Stimulated activated CD8-positive, alpha-beta memory T cell treated with anti-CD3 and anti-CD28 coated beads, Interleukin-4, amount 100 ng/mL, for 48 hours (primary cell): ENCODE measurements at places on chromosomes 7 and 10.
A peak's percentile ranks its signal among the peaks of the same experiment; 100 is the strongest.

GRCh38 chr10:80579181-80579763 is 41.6 kb downstream of the SH2D4B start:
- no peak for DNase-seq

DNA sequence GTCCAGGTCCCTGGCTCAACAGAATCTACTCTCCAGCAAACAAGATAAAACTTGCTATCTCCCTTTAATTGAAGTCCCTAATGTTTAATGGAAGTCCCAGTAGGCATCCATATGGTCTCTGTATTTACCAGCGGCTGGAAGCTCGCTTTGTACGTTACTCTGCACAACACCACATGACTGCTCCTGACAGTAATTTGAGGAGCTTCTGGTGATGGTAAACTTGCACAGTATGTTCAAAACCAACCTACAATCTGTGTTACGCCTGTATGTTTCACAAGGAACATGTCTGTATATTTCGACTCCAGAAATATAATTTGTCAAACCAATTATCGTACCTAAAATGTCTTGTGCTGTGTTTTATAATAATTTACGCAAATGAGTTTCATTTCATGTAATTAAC is 4.4 kb upstream of the TECPR1 start:
- no peak for DNase-seq

DNA sequence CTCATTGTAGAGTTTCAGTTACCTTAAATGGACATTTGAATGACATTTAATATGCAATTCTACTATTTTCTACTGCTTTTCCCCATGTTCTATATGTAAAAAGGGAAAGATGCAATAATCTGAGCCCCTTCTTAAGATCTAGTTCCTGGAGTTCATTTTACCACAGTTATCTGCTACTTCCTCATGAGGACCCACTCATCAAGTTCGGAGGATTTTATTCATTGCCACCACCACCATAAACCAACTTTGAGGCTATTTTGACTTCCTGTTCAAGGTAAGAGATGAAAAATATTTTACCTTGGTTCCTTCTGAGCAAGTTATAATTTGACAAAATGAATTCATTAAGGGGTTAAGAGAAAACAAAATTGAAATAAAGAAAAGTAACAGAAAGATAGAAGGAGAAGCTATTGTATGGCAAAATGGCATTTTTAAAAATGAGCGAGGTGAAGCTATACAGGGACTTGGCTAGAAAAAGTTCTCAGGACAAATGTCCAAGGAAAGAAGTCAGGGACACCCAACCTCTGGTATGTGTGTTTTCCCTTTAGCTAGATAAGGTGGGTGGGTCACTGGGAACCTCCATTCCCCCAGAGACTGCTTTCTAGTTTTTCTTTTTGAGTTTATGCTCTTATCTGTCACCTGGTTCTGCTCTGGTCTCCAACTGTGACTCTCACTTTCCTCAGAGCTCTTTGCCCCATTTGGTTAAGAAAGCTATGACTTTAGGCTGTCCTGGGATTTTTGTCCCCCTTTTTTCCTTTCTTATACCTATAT is 14.9 kb upstream of the FAM3C start:
- no peak for DNase-seq

GRCh38 chr10:6244510-6244909 is 41.8 kb downstream of the PFKFB3 start:
- no peak for DNase-seq

DNA sequence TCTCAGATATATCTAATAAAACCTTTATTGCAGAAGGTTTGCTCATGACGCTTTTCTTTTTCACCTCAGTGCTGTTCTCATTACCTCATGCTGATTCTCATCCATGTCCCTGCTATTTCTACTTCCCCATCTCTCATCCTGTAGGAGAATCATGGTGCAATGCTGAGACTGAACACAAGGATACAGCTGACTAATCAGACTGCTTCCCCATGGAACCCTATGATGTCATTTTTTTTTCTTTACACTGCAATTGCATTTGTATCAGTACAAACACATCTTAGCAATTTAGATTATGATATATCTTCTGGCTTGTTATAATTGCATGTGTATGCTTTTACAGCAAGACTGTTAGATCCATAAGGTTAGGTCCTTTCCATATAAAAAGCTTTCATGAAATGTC is 93.7 kb downstream of the SEMA3A start:
- no peak for DNase-seq

DNA sequence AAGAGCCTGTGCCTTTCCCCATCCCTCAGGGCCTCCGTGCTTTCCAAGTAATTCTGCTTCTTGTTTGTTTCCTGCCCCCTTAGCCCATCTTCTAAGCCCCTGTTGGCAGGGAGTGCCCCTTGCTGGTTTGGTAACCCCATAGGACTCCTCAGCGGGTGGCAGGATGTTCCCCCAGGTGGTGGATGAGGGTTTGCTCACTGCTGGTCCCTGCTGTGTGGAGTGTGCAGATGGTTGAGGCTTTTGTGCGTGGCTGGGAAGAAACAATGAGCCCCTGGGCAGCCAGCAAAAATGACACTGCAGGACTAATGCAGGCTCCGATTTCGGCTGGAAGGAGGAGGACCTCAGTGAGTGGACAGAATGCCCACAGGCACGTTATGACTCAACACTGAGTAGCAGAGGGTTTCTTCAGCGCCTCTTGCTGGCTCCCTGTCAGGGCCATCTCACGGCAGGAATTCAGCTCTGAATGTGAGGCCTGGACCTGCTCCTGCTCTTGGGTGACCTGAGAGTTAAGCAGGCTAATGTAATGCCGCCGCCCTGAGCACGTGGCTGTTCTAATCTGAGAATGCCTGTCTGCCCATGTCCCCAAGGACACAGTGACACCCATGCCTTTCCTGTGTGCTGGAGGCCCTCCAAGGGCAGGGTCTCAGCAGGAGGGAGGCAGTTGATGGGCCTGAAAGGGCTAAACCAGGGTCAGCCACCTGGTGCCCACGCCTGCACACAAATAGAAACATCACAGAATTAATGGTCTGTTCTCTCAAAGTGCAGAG is 16.6 kb downstream of the BAG3 start:
- DNase-seq = no peak

- DNase-seq = no peak
Observed at GRCh38 chr10:132006966-132007365, 25.2 kb upstream of the BNIP3 start.

DNA sequence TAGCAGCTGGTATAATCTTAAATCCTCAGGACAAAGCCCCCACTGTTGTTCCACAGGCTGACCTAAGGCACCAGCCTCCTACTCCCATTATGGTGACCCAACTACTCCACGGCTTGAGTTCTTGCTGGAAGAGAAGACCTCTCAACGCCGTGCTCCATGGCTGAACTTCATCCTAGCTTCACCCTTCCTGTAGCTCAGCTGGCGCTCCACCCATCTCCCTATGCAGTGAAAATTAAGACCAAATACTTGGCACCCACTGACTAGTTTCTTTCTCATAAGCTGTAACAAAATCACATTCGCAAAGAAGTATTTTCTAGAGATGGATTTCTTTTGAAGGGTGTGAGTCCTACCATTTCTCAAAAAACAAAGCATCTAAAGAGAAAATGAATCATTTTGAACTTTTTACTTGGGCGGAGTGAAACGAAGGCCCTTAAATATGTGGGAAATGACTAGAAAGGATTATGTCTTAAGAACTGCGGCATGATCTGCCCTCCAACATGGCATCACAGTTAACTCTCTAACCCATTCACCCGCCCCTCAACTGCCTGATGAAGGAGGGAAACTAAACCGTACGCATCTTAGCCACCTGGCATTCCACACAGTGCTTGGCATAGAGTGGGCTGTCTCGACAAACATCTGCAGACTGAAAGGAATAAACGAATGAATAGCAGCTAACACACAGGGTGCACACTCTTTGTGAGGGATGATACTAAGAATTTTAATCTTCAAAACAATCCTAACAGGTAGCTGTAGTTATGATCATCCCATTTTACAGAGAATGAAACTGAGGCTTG is 32.7 kb downstream of the GFRA1 start:
- DNase-seq = no peak

DNA sequence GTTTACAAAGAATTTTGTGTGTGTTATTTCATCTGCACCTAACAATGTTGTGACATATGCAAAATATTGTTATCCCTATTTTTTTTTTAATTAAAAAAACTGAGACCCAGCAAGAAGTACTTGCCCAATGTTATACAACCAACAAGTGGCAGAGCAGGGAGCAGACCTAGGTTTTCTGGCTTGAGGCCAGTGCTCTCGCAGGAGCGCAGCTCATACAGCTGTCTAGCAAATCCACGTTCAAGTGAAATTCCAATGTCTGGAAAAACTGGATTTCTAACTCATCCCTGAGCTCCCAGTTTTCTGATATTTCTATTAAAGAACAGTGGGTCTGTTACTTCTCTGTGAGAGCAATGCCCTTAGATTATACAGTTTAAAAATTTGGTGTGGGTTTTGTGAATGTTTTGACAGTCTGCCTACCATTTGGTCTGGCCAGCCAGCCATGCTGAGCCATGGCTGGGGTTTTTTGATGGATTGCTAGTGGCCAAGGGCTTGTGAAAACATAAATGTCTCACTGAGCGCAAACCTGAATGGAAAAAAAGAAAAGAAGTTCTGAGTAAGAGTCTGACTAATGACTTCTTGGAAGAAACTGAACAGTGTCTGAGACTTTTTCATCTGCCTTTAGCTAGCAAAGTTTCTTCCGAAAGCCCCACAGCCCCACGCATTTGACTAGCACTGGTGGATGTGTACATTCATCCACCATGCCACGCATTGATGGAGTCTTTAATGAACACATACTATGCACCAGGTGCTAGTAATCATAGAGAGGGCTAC is 15.4 kb upstream of the PRF1 start:
- DNase-seq = peak; percentile 64

DNA sequence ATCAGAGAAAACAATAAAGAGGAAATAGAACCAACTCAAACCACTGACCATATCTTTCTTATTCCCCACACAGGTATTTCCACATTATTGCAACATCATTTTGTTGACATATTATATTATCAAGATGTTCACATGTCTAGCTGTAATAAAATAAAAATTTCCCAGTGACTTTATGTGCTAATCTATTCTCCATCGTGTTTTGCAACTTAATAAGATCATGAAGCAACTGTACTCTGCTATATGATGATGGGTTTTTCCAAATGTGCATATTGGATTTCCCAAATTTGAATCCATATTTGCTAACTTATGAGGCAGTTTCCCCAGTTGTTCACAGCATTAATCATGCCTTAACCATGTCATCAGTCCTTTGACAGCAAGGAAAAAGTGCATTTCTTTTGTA is 127.8 kb downstream of the ITGB8 start:
- no peak for DNase-seq

- no peak for DNase-seq
Observed at GRCh38 chr7:112252141-112252540, 45.6 kb downstream of the ZNF277 start.

DNA sequence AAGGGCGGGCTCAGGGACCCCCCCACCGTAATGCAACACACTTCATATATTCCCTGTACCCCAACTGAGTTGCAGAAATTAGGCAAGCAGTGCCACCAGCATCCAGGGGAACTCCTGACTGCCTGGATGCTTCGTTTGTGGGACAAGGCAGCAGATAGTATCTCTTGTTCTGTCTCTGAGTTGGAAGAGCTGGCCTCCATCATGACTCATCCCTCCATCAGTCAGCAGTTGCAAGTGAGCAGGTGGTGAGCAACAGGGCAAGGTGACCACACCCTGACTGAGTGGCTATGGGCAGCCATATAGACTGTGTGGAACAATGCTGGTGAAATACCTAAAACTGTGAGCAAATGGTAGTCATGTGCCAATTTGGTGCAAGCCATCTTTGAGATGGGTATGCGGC is 22.8 kb upstream of the ADAMTS14 start:
- no peak for DNase-seq

DNA sequence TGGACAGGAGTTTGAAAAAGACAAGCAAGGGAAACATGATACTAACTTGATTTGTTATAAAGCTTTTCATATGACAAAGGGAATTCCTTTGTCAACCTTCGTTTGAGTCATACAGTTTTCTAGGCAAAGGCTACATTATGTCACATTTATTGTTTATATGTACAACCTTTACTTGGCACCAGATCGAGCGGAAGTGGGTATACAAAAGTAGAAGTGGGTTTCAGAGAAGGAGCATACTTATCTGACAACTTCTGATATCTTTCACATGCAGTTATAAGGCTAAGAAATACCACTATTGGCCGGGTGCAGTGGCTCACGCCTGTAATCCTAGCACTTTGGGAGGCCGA is 11.0 kb downstream of the STMP1 start:
- DNase-seq = no peak

DNA sequence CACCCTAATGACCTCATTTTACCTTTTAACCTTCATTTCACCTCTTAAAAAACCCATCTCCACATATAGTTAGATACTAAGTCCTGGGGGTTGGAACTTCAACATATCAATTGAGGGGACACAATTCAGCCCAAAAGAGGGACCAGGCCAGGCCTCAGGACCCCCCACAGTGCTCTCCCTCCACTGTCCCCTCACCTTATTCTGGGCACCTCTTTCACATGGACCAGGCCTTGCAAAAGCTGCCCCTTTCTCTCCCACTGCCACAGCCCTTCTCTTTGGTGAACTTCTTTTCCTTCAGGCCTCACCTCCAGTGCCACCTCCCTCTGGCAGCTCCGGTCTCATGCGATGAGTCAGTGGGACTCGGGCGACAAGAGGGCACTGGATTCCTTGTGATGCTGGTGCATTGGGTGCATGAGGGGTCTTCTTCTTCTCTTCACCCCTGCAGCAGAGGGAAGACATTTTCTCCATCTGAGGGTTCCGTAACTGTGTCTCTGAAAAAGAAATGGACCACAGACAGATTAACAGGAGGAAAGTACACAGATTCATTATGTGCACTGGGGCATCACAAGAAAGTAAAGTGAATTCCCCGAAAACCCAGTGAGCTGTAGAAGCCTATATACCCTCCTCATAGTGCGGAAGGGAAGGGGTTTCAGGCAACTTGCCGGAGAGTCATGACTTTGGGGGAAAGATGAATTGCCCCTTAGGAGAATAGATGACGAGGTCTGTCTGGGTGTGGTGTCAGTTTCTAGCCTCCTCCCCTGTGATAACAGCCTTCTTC is 288.7 kb upstream of the IGFBP3 start:
- DNase-seq = no peak

DNA sequence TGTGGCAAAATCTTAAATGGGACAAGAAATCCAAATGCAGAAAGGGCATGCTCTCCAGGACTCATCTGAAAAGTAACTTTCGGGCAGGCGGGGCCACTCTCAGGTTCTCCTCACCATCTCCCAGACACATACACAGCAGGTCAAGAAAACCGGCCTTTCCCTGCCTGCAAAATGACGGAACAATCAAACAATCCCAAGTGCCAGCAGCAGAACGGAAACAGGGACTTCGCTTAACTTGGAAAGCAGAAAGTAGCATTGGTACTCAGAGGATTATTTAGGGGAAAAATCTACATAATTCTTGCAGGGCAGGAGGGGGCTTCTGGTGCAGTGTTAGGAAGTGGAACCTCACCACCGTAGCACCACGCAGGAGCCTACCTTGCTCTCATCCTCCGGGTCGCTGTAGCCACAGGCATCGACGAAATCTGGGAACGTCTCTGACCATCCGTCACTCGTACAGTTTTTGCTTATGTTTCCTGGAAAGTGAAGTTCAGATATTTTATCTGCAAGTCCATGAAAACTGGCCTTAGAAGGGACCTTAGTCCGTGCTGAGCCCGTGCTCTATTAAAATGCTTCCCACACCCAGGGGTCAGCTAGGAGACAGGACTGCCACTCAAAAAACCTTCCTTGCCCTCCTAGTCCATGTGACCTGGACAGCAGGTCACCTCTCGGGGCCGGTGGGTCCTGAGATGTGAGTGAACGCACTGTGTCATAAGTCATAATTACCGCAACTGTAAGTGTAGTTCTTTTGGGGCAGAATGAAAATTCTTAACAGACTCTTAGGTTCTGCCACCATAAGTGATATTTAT is 41.1 kb downstream of the VIPR2 start:
- DNase-seq = no peak

- DNase-seq = no peak
Observed at GRCh38 chr10:132265890-132266496, 41.8 kb downstream of the STK32C start.

- DNase-seq = no peak
Observed at GRCh38 chr10:5532618-5533097, 7.9 kb downstream of the CALML3 start.
